LHCN-M2 (cell line): ENCODE measurements at places on chromosomes 7 and 10.
A peak's percentile ranks its signal among the peaks of the same experiment; 100 is the strongest.

DNA sequence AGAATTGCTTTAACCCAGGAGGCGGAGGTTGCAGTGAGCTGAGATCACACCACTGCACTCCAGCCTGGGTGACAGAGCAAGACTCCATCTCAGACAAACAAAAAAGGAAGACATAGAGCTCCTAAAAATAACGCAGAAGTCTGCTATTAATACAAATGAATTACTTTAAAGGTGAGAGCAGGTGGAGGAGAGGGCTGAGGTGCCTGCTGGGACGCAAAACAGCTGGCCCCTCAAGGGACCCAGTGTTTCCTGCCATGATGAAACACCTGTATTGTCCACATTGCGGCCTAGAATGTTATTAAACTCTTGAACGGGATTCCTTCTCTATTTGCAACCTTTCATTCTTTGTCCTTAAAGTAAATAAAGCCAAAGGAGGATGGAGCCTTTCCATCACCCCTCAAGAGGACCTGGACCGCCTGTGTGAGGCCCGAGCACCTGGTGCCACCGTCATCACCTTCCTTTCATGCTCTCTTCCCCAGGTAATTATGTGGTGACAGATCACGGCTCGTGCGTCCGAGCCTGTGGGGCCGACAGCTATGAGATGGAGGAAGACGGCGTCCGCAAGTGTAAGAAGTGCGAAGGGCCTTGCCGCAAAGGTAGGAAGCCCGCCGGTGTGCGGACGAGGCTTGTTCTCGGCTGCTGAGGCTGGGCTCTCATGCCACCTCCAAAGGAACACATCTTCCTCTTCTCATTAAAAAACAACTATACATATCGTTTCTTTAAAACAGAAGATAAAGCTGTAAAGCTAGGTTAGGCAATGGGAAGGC lies 136.7 kb downstream of the EGFR start:
- DNase-seq, result no peak

DNA sequence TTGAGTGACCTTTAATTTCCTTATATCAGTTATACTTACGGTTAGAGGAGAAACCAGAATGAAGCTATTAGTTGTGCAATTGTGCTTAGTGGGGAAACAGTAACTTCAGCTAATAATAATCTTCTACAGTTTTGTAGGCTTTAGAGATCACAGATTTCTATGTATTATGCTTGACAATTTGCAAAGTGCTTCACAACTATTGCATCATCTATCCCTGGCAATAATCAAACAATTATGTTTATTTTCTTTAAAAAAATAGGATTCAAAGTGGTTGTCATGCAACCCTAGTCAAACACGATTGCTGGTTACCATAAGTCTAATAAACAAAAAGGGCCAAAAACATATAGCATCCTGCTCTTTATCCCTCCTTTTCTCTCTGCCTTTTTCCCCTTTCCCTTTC lies 530.3 kb downstream of the NXPH1 start:
- DNase-seq, result no peak

GRCh38 chr7:33725111-33726025 lies 180.0 kb upstream of the BMPER start:
- DNase-seq, result no peak

DNA sequence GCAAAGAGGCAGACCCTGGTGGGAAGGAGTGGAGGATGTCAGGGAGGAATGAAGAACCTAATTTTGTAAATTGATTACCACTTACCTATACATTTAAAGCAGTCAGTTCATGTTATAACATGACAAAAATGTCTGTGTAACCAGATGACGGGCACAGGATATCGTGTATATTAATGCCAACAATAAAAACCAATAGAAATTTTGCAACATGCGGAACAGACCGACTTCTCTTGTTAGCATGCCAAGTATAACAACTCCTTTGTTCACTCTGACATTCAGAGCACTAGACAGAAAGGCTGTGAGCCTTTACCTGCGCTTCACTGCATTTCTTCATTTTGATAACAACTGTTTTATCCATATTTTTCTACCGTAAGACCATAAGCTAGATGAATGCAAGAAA lies 29.9 kb downstream of the CDK6 start:
- DNase-seq, result no peak

DNA sequence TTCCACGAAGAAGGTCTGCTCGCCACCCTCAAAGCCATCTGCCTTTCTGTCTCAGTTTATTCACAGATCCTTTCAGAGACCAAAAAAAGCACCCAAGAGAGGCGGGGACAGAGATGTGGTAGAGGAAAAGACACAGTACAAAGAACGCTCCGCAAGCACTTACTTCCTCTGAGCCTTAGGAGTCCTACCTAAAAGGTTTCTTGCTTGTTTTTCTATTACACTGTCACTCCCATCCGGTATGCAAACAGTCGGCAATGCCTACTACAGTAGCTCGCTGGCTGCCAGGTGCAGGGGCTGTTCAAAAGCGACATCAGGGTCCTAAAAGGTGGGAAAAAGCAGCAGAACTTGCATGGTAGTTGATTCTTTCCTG lies 816 bp downstream of the TECPR1 start:
- no peak for DNase-seq

DNA sequence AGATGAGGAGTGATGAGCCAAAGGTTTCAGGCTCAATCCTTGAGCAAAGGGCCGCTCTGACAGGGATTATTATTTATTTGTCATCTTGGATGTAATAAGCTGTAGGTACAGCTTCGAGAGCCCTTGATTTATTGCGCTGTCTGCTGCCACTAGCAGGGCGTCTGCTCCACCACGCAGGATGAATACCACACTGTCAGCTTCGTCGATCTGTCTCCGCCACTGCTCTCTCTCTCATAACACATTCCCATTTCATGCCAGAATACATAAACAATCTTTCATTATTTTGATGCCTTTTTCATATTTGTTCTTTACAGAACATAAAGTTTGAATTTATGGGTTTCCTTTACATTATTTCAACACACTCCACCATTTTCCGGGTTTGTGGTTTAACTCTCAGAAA lies 276.6 kb downstream of the LRMDA start:
- DNase-seq, result no peak

- no peak for DNase-seq
These were observed 645.7 kb downstream of the ANKRD7 start for GRCh38 chr7:118870187-118870586.

DNA sequence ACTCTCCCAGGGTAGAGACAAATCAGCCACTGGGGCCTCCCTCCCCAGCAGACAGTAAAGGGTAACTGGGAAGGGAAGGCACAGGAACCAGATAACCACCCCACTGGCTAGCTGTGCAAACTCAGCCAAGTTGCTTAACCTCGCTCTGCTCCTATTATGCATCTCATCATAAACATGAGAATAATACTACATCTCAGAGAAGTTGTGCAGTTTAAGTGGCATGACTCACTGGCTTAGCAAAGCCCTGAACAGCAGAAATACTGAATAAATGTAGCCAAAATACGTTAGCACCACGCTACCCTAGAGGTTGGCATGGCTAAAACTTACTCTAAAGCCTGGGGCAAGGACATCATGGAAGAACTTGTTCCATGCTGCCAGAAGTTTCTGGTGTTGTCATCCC lies 128.1 kb upstream of the ANK3 start:
- DNase-seq, result no peak

DNA sequence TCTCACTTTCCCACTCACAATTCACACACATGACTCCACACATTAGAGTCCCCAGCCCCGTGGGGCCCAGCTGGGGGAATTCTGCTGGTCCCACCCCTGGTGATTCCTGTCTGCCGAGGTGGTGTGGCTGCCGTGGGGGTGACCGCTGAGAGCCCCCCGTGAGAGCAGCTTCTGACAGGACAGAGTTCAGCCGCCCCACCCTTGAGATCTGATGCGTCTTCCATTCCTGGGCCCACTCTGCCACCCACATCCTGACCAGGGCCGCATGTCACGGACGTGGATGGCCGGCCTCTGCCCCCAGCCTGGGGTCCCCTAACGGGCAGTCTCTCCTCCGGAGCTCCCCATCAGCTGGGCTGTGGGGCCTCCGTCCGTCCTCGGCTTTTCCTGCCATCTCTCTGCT lies 240.1 kb upstream of the PITRM1 start:
- DNase-seq, result no peak

DNA sequence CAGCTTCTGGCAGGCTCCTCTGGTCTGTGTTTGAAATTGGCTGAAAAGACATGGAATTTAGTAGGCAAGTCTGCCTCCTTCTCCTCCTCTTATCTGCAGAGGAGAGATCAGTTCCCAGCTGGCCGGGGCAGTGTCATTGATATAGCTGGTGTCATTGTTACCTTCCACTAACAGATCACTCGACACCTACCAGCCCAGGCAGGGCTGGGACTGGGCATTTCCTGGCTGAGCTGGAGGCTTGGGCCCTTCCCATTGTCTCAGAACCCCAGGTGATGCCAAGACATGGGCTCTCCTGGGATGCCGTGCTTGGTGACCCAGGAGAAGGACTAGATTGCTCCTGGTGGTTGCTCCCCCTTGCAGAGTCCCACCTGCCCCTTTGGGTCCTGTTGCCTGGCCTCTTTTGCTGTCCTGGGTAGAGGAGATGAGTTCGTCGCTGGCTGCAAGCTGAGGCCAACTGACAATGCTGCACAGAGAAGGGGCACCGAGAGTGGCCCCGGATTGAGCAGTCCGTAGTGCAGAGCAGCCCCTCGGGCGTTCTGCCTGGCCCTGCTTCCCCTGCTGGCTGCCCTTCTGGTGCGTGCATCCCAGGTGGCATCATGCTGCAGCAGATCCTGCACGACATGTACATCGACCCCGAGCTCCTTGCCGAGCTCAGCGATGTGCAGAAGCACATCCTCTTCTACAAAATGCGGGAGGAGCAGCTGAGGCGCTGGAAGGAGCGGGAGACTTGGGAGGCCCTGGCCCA lies at the start of gene SH2D4B:
Gene SH2D4B (plus strand): TSS at position 167 of the 745 bp plus-strand sequence. CDS start 430 bp downstream, at position 597.
- no peak for DNase-seq

DNA sequence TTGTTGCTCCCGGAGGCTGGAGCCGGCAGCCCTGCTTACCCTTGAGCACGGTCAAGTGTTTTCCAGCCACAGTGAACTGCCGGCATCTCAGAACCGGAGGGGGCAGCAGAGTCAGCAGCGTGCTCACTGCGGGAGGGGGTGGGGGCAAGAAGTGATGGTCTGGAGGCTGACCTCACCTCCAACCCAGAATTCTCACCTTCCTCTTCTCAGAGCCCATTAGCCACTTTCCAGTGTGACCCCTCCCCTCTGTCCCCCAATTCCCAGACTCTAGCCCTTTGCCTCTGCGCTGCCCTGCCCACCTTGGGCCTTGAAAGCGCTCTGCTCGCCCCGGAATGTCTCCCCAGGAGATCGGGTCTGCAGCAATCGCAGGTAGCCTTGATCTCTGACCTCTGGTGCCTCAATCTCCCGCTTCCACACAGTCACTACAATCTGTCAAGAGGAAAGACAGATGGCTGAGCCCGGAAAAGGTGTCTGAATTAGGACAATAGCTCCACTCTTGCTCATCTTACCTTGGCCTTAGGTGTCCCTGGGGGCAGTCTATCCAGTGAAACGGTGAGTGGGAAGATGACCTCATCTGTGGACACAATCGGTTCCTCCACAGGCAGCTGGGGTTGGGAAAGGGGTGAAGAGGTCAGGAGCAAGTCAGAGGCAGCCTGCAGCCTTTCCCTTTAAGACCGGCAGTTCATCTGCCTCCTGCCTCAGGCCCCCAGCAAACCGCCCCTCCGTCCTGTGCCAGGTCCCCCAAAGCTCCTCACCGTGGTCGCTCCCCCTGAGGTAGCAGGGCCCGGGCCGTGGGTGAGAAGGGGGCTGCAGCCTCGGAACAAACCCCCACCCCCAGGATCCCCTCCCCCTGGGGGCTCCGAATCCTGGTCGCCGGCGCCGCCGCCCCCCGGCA lies 942 bp downstream of the TRAPPC14 start:
- DNase-seq, result peak; percentile 77

- no peak for DNase-seq
These were observed 4.4 kb downstream of the PRF1 start for GRCh38 chr10:70597856-70598815.

GRCh38 chr7:52791176-52791700 lies 244.2 kb upstream of the POM121L12 start:
- no peak for DNase-seq

DNA sequence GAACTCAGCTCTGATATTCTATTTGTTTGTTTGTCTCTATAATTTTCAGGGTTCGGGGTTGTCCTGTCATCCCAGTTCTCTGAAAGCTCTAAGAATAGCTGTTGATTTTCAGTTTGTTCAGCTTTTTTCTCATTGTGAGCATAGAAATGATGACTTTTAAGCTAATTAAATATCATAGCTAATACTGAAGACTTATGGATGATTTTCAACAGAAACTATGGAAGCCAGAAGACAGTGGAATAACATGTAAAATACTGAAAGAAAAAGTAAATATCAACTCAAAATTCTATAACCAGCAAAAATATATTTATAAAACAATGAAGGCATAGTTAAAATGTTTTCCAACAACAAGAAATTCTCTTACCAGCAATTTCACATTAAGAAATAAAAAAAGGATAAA lies 96.4 kb upstream of the ETV1 start:
- DNase-seq, result peak; percentile 12

GRCh38 chr10:112712536-112712935 lies 237.5 kb upstream of the TCF7L2 start:
- no peak for DNase-seq

DNA sequence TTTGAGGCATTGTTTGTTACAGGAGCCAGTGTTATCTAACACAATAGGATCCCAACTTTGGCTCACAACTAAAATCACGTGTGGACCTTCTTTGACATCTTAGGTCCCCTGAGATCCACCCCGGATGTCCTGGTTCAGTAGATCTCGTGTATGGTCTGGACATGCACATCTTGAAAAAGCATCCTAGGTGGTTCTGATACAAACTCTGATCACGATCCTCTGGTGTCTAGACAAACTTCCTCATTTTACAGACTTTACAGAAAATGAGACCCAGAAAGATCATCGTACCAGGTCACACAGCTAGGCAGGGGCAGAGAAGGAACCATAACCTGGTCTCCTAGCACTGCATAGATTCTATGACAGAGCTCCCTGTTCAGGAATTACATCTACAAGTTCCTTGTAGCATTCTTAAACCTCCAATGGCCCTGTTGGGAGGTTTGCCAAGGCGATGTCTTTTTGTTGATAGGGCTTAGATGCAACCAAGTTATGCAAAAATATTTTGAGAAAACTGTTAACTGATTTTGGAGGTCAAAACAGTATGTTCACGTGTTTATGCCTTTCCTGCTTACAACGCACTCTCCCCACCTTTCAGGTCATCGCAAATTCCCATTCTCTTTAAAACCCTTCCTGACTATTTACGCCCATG lies 30.8 kb upstream of the CHST15 start:
- DNase-seq, result no peak

GRCh38 chr10:11936389-11937152 lies 106.0 kb downstream of the UPF2 start:
- no peak for DNase-seq

DNA sequence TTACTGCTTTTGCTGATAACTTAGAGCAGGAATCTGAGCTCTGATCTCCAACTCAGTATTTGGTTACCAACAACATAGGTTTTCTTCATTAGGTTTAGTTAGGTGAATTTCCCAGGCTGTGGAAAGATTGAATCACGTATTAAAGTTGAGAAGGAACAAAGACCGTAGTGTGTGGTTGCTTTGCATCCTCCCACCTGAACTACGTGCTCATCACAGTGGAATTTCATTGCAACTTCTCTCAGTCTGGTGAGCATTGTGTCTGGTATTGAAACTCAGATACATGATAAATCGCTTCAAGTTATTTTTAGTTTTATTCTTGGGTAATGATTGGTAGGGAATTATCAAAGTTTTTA lies 139.4 kb upstream of the AKR1E2 start:
- DNase-seq, result peak; percentile 66
